ENCODE measurements at places on chromosomes 3 and 15. TPM values are rescaled to one million over a fixed set of nuclear protein-coding genes. Genes with fewer than 3 reads are reported as not detected.

NOX5 gene
- total RNA-seq, result not detected

ROPN1 gene
- not detected for total RNA-seq

PRRT3 gene
- 5.5 TPM for total RNA-seq

DNASE1L3 gene
- not detected for total RNA-seq

BNC1 gene
- not detected for total RNA-seq

DNA sequence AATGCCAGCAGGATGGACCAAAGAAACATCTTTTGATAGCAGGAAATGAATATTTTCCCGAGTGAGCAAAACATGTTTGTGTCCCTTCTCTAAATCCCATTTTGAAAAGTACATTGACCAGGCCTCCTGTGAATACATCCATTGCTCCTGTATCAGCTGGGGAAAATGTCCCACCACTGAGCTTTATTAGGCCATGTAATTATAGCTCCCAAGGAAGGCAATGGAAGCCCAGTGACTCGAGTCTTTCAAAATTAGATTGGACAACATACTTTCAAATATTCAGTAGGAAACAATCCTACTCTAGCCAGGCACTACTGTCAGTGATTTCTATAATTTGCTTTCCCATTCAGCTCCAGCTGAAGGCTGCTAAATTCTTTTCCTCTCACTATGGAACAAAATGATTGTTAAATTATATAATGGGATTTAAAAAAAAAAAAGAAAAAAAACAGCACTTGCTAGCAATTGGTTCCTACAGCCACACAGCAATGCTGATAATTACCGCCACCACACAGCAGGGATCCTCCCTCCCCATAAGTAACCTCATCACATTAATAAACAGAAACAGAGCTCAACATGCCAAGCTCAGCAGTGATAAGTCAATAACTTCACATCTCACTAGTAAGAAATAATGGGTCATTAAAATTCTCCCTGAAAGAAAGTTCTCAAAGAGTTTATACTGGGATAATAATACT, 172.4 kb upstream of the SLC2A2 start:
- DNase-seq, result no peak
- no peaks in the 10 kb centered on the region for H3K27me3 ChIP-seq
- H3K4me1 ChIP-seq, result peaks cover 6% of the 10 kb centered on the region
- no peak overlapping the region for H3K4me3 ChIP-seq
- H3K27ac ChIP-seq, result no peak overlapping the region
- H3K36me3 ChIP-seq, result peaks cover 35% of the 10 kb centered on the region

GRCh38 chr15:100284191-100284590, 57.6 kb downstream of the ADAMTS17 start:
- peaks cover 2% of the 10 kb centered on the region for H3K27me3 ChIP-seq
- H3K36me3 ChIP-seq, result peaks cover 2% of the 10 kb centered on the region
- DNase-seq, result no peak
- H3K4me3 ChIP-seq, result no peak overlapping the region

DNA sequence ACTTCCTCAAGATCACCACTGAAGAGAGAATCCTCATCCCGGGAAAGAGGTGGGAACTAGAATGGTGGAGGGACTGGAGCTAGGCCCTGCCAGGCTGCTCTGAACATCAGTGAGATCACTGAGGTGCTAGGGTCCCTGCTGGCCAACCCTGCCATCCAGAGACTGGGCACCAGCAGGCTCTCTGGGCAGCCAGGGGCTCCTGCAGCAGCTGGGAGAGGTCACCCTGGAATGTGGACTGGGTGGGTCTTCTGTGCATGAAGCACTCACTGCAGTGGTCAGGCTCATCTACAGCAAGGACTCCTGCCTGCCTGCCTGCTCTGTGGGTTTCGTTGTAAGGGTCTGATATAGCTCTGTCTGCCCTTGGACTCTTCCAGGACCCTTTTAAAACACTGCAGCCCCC, 24.9 kb downstream of the ALS2CL start:
- no peak overlapping the region for H3K27ac ChIP-seq
- no peak overlapping the region for H3K4me3 ChIP-seq
- no peaks in the 10 kb centered on the region for H3K27me3 ChIP-seq
- DNase-seq, result no peak
